ENCODE measurements at places on chromosomes 4 and X.

DNA sequence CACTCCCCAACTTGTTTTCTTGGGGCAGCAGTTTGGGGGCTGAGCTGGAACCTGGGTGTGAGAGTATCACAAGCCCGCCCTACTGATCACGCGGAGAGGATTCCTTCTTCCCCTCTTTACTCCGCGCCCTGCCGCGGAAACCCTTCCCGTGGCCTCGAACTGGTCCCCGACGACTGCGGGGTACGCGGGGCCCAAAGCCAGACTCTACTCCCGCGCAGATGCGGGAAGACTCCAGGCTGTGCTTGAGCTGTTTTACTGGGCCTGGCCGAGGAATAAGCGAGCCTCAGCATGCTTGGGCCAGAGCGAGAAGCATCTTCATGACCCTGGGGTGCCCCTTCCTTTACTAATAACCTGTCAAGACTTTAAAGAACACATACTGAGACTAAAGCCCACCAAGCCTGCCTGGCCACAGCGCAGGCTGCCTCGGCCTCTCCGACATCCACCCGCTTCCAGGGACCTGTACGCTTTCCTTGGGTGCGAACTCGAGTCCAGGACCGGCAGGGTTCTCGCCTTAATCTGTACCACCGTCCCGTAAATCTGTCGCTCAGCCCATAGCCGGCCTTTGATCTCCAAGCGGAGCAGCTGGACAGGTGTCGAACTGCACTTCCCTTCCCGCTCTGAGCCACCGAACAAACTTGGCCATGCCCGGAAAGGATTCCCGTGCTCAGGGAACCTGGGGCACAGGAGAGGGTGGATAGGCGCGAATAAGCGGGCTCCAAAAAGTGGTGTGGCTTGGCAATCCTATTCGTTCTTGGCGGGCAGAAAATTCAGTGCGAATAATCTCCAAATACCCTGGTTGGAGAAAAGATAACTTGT lies 55.0 kb upstream of the TMEM33 start:
- no peak for DNase-seq

GRCh38 chr4:88742561-88742960 lies 44.9 kb upstream of the NAP1L5 start:
- no peak for DNase-seq

- DNase-seq, result no peak
These were observed 53.4 kb downstream of the ADGRG4 start for GRCh38 chrX:136354201-136354600.

DNA sequence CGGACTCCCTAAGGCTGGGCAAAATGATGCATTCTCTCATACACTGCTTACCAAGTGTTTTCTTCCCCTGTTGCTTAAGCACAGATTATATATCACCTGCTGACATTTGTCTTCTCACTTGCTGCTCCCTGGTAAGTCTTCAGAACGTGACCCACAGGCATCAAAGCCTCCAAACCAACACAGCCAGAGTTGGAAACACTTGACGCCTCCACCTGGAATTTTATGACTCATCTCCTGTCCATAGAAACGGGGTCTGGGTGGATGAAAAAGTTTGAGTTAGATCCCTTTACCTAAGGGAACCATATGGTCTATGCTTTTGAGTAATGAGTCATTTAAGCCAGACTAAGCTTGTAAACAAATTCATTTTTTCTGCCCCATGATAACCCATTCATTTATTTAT lies 251.6 kb downstream of the USP46 start:
- no peak for DNase-seq

- DNase-seq, result no peak
These were observed 5.6 kb upstream of the ADD1 start for GRCh38 chr4:2837904-2838496.

- no peak for DNase-seq
These were observed 215.0 kb upstream of the GIMD1 start for GRCh38 chr4:106583567-106583966.

DNA sequence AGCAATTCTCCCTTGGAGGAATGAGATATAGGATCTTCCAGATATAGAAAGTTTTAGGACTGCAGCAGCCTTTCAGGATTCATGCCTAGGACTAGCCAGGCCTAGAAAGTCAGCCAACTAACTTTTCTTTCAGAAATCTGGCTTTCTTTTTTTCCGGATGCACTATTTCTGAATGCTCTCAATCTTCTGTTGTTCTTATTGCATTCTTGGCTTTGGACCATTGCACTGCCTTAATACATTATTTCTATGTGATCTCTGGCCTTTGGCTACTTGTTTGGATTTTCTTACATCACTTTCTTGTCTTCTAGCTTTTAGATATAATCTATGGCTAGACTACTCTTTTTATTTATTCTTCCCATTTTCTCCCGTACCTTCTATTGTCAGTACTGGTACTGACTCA lies 813.1 kb upstream of the HTR2C start:
- DNase-seq, result no peak

Measured in anterior cingulate cortex (tissue), 58 donors.